ENCODE measurements at places on chromosomes 3 and 15. TPM values are rescaled to one million over a fixed set of nuclear protein-coding genes. Genes with fewer than 3 reads are reported as not detected.

The ECE2 gene
- total RNA-seq, result not detected

The SLC25A36 gene
- 68.6 TPM for total RNA-seq

The ZPLD1 gene
- total RNA-seq, result not detected

The MESP1 gene
- 2.1 TPM for total RNA-seq

The PAQR5 gene
- not detected for total RNA-seq

The ANXA2 gene
- total RNA-seq, result 242 TPM

Data from activated naive CD8-positive, alpha-beta T cell treated with anti-CD3 and anti-CD28 coated beads, Interleukin-2, amount 10 ng/mL, durations not matched to agents 7 days and 5 days (primary cell).